ENCODE measurements at places on chromosomes 4 and X.

DNA sequence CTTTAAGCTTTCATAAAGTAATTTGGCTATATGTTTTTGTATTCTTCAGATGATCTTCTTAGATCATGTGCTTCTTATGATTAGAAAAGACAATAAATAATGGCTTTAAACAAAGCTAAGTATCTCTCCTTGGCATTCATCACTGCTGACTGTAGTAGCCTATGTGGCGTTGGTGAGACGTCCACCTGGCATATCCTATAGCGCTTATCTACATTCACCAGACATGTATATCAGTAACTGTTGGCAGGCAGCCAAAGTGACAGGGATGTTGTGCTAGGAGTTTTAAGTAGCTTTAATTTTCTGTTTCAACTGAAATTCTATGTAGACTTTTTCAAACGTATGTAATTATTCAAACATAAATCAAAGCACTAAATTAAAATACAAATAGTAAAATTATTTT lies 276.4 kb downstream of the IL15 start:
- peak; percentile 64 for DNase-seq

GRCh38 chr4:119103263-119103662 lies 32.4 kb upstream of the MYOZ2 start:
- peak; percentile 31 for DNase-seq

GRCh38 chr4:8113611-8114377 lies 44.8 kb downstream of the ABLIM2 start:
- DNase-seq: no peak

- no peak for DNase-seq
Observed at GRCh38 chr4:187679450-187679849, 316.1 kb upstream of the ZFP42 start.

- DNase-seq: no peak
Observed at GRCh38 chr4:136768213-136768924, 763.9 kb downstream of the PCDH18 start.

GRCh38 chr4:55127521-55127920 lies 2.1 kb upstream of the KDR start:
- no peak for DNase-seq
